Activated naive CD8-positive, alpha-beta T cell treated with anti-CD3 and anti-CD28 coated beads, Interleukin-2, amount 10 ng/mL, durations not matched to agents 7 days and 5 days (primary cell): ENCODE measurements at places on chromosomes 5 and 9.

DNA sequence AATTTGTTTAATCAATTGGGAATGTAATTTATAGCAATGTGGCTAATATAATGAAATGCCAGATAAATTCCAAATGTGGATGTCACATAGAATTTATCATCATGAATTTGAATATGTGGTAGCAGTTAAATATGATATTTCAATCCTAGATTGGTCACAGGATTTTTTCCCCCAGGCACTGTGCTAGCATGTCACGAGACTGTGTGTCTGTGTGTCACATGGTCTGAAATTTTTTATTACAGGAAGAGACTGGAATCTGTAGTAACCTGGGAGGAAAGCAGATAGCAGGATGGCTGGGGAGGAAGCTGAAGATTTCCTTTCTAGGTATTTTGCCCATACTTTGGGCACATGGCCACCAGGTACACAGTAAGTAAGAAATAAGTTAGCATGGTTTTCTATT lies 35.4 kb upstream of the MSH3 start:
- H3K4me3 ChIP-seq: no peak overlapping the region
- H3K27ac ChIP-seq: no peak overlapping the region
- peaks cover 9% of the 10 kb centered on the region for H3K4me1 ChIP-seq
- H3K27me3 ChIP-seq: no peaks in the 10 kb centered on the region
- H3K36me3 ChIP-seq: peaks cover 32% of the 10 kb centered on the region
- no peak for DNase-seq

DNA sequence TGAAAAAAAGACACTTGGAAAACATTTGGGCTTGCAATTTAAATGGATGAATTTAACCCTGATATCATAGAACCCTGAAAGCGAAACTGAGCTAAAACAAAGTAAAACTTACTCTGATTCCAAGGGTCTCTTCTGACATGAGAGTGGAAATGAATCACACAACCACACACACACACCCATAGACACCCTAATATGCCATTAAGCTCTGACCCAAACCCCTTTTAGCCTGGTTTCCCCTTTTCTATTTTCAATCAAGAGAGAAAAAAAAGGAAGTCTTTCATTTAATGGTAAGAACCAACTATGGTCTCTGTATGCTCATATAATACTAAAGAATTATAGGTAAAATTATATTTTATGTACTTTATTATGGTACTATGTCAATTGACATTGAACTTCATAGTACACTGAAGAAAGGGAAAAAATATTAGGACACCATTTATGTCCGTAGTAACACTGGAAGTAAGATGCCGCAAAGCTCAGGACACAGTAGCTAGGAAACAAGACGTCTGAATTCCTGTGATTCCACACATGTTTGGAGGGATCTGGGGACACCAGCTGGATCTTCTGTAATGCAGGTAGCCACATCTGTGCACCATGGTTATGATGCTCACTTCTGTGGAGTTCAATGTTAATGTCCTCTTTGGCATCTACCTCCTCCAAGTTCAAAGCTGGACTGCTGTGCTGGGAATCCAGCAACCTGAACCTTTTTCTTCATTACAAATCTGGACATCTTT lies 95.8 kb downstream of the PCSK1 start:
- H3K27me3 ChIP-seq: peaks cover 12% of the 10 kb centered on the region
- H3K4me1 ChIP-seq: peaks cover 2% of the 10 kb centered on the region
- DNase-seq: no peak
- no peaks in the 10 kb centered on the region for H3K36me3 ChIP-seq

DNA sequence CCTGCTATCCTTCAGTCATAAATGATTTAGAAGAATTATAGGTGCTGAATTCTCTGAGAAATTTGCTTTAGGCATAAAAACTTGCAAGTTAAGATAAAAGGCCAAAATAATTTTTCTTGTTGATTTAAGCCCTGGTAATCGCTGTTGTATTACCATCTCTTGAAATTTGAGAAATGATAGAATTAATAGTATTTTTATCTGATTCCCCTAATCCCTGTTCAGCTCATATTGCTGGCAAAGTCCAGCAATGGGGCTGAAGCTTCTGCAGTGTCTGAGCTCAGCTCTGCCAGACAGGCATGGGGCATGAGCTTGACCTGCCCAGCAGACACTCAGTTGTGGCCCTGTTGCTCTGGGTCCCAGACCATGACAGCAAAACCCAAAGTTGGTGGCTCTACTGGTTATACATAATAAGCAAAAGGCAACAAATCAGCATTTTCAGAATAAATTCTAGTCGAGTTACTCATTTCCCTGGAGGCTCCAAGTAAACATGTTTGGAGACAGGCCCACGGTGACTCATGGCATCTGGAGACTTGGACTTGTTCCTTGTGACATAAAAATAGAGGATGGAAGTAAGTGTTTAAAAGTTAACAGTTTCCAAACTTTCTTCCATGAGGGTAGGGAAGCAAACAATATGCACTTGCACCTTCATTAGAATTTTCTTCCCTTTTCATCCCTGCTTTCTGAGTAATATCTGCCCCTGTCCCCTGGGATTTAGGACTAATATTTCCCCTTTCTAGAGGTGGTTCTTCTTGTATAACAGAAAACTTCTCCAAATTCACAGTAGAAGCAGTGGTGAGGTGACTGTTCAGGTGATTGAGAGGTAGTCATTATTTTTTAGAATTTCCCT lies 60.2 kb upstream of the SLC2A8 start:
- H3K27ac ChIP-seq: no peak overlapping the region
- H3K27me3 ChIP-seq: peaks cover 5% of the 10 kb centered on the region
- no peaks in the 10 kb centered on the region for H3K4me1 ChIP-seq
- no peaks in the 10 kb centered on the region for H3K36me3 ChIP-seq
- no peak overlapping the region for H3K4me3 ChIP-seq
- DNase-seq: no peak

DNA sequence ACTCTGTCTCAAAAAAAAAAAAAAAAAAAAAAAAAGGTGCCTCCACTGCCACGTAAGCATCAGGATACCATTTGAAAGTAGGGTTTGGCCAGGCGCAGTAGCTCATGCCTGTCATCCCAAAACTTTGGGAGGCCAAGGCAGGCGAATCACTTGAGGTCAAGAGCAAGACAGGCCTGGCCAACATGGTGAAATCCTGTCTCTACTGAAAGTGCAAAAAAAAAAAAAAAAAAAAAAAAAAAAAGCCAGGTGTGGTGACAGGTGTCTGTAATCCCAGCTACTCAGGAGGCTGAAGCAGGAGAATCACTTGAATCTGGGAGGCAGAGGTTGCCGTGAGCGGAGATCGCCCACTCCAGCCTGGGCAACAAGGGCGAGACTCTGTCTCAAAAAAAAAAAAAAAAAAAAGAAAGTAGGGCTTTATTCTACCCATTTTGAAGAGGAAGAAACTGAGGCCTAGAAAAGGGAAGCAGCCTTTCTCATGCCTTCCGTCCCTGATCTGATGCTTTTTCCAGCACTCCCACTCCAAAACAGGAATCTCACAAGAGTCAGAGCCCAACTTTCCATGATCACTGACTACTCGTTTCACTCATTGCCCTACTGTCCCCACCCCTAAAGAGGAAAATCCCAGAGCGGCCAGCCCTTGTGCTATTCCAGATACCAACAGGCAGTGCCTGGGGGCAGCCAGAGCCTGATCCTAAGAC lies 16.3 kb upstream of the CCIN start:
- H3K27ac ChIP-seq: peak overlapping the region; percentile 88
- DNase-seq: no peak
- H3K36me3 ChIP-seq: peaks cover 39% of the 10 kb centered on the region
- no peak overlapping the region for H3K4me3 ChIP-seq
- H3K4me1 ChIP-seq: peaks cover 53% of the 10 kb centered on the region

- DNase-seq: no peak
- peak overlapping the region; percentile 99 for H3K27ac ChIP-seq
- H3K36me3 ChIP-seq: peaks cover 7% of the 10 kb centered on the region
- H3K4me3 ChIP-seq: peak overlapping the region; percentile 87
- peaks cover 50% of the 10 kb centered on the region for H3K4me1 ChIP-seq
Measured at GRCh38 chr5:181223729-181224389, 778 bp downstream of the TRIM41 start.
